ENCODE measurements at places on chromosomes 16 and 17.

DNA sequence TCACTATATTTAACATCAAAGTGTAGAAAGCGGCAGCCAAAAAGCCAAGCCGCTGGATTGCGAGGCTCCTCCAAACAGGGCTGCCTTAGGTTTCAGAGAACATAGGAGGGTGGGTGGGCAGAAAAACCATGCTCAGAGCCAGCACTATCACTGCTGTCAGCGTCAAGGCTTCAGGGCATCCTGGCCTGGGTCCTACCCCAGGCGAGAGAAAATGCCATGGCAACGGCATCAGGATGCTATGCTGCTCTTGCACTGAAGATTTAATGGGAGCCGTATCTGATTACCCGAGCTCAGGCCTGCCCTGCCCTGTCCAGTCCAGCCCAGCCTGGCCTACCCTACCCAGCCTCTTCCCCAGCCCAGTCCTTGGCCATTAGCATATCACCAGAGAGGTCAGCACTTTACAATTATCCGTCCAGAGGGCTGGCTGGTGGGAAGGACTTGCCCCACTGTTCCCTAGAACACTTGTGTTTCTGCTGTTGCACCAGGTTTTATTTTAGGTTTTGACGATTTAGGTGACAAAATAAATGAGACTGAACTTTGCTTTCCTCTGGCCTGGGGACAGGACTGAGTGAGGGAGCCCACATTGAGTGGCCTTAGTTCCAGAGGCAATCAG, 61.1 kb downstream of the TOM1L2 start:
- DNase-seq: no peak

- DNase-seq: no peak
These were observed 116.8 kb downstream of the CDYL2 start for GRCh38 chr16:80687606-80688005.

GRCh38 chr17:8436844-8437171, 1.1 kb downstream of the NDEL1 start:
- no peak for DNase-seq

GRCh38 chr17:61775364-61775763, 88.0 kb downstream of the BRIP1 start:
- no peak for DNase-seq

DNA sequence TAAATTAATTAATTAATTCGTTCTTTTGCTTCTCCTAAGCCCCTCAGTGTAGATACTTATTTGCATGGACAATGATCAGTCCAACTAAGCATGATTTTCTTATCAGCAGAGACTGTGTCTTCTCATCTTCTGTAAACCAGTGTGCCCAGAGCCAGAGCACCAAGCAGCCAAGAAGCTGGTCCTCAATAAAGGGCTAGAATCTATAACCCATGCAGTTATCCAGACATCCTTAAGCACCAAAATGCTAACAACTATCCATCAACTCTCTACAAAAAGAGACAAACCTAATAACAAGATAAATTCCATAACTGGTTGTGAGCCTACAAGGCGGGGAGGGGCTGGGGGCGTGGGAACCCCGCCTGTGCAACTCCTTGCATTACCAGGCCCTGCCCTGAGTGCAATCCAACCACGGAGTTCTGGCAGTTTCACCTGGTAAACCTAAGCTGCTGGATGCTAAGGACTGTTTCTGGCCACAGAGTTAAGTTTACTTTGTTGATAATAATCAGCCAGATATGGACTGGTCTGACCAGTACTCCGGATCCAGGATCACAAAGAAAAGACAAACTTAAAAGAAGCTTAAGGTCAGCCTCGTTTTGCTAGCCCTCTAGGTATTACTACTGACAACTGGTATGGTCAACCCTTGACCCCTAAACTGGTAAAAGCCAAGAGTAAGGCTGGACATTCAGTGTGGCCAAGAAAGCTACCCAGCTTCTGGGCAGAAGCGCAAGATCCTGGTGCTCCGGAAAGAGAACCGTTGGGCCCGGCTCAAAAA, 51.5 kb downstream of the ZFHX3 start:
- DNase-seq: no peak

DNA sequence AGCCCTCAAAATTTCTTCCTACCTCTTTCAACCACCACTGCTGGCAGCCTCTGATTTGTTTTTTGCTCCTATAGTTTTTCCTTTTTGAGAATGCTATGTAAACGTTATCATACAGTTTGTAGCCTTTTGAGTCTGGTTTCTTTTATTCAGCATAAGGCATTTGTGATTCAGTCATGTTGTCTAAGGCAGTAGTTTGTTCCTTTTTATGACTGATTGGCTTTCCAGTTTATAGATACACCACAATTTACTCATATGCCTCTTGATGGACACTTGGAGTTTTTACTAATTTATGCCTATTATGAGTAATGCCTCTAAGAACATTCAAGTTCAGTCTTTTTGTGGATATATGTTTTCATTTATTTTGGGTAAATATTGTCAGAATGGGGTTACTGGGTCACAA, 136.6 kb downstream of the CHD9 start:
- no peak for DNase-seq
